ENCODE measurements at places on chromosomes 3 and 15.

GRCh38 chr3:131901686-131902085, 133.1 kb downstream of the CPNE4 start:
- DNase-seq: no peak

- no peak for DNase-seq
Observed at GRCh38 chr15:36884518-36884875, 215.9 kb downstream of the MEIS2 start.

- DNase-seq: no peak
Observed at GRCh38 chr3:132773071-132773619, 50.9 kb upstream of the NPHP3 start.

- no peak for DNase-seq
Observed at GRCh38 chr15:67280217-67280616, 25.6 kb downstream of the IQCH start.

DNA sequence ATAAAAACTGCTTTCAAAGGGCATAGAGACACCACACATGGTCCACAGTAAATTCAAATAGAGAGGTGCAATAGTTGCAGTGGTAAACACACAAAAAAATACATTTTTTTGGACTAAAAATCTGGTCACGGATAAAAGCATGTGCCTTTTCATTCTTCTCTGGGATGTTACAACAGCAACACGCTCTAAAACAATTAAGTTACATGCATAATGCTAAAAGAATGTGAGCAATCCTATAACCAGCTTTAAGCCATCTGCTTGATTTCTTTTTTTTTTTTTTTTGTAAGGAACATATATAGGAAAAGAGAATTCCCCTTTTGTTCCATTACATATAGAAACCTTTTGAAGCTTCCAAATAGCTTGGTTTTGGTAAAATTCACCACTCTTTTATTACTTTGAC, 20.0 kb downstream of the WNT5A start:
- no peak for DNase-seq

DNA sequence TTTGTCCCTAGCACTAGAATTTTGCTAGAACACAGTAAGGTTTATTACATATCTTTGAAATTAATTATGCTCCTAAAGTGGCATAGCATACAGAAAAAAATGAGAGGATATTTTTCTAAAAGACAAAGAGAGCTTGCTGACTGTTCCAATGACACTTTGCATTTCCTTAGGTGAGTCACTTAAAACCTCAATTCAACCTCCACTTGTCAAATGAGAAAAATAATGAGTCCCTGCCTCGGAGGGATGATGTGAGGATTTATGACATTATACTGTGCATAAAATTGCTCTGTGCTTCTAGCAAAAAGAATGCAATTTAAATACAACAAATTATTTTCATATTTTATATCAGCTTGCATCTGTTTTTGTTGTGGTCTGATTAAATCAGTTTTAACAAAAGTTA, 1417.0 kb upstream of the ALCAM start:
- no peak for DNase-seq

All from stimulated activated CD4-positive, alpha-beta T cell treated with anti-CD3 and anti-CD28 coated beads, Interleukin-15, amount 100 ng/mL, for 24 hours (primary cell).